A549 treated with Hydrocortisone at 1 μM for 4 hours (cell line): ENCODE measurements at places on chromosomes 1 and 21. TPM values are rescaled to one million over a fixed set of nuclear protein-coding genes. Genes with fewer than 3 reads are reported as not detected.

The SPRR2E gene
- total RNA-seq = not detected in 5 replicates

The COA6 gene
- total RNA-seq = 81.2 to 89.1 TPM (median 84.1 TPM) in 5 replicates

The GPR61 gene
- not detected in 5 replicates for total RNA-seq

The KRTAP11-1 gene
- not detected in 5 replicates for total RNA-seq

The IL6R gene
- total RNA-seq = 24.3 to 30.7 TPM (median 26.2 TPM) in 5 replicates

The PRR9 gene
- total RNA-seq = not detected in 5 replicates

The B3GALT6 gene
- 11.3 to 19.2 TPM (median 17.6 TPM) in 5 replicates for total RNA-seq

The ALG14 gene
- total RNA-seq = 4.8 to 8.4 TPM (median 7.2 TPM) in 5 replicates

The PCAT6 gene
- total RNA-seq = 2.6 to 4.2 TPM (median 3.8 TPM) in 5 replicates

The MPL gene
- 0.17 to 0.22 TPM (median 0.21 TPM) in 3 of 5 replicates, not detected in the others for total RNA-seq

The UHMK1 gene
- total RNA-seq = 13.6 to 24.9 TPM (median 19.5 TPM) in 5 replicates

The LEFTY1 gene
- total RNA-seq = 0.37 to 1.6 TPM (median 1.2 TPM) in 5 replicates

The CCDC190 gene
- not detected in 5 replicates for total RNA-seq

The C1orf105 gene
- total RNA-seq = not detected in 5 replicates

The RNF186 gene
- not detected in 5 replicates for total RNA-seq

The ALPL gene
- total RNA-seq = 0.32 to 0.51 TPM (median 0.47 TPM) in 5 replicates

The TTC24 gene
- total RNA-seq = not detected in 5 replicates

The ERICH3 gene
- total RNA-seq = not detected in 5 replicates

The KANK4 gene
- 0.28 to 0.39 TPM (median 0.35 TPM) in 5 replicates for total RNA-seq

The PODN gene
- 0.05 TPM in 1 of 5 replicates, not detected in the others for total RNA-seq

The ZP4 gene
- not detected in 5 replicates for total RNA-seq
